ENCODE measurements at places on chromosomes 6 and 20.

- no peak for DNase-seq
These were observed 103.6 kb upstream of the NXT1 start for GRCh38 chr20:23246717-23247664.

DNA sequence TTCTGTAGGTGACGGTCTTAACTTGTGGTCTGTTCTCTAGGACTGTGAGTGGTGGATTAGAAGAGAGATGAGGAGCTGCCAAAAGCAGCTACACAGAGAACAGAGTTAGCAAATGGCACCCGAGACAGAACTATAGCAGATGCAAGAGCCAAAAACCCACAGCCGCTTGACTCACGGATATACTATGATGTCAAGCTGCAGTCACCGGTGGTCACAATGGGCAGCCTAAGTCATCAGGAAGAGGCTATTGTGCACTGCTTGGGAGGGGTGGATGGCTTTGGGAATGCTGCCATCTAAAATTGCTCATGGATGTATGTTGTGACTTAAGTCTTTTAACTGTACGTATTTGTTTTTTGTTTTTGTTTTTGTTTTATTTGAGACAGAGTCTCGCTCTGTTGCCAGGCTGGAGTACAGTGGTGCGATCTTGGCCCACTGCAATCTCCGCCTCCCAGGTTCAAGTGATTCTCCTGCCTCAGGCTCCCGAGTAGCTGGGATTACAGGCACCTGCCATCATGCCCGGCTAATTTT lies at the start of gene GTSF1L:
TSS of gene GTSF1L (minus strand) at position 192 of the 528 bp plus-strand sequence. CDS start 308 bp downstream, outside the sequence.
- DNase-seq, result peak; percentile 65

DNA sequence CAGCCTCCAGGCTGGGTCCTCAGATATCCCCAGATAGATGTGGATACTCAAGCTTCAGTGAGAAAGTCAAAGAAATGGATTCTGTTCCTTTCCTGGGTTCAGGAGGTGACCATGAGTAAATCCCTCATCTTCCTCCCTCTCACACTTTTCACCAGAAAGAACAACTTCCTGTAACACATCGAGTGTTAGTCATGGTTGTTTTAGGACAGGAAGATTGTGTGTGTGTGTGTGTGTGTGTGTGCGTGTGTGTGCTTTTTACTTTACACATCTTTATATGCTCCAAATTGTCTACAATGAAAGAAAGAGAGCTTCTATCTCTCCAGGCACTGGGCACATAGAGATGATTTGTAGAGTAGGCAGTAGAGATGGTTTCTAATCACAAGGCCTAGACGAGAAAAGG lies 139.9 kb downstream of the TBXT start:
- DNase-seq, result peak; percentile 70

GRCh38 chr6:156699017-156699421 lies 78.2 kb upstream of the ARID1B start:
- DNase-seq, result peak; percentile 65

DNA sequence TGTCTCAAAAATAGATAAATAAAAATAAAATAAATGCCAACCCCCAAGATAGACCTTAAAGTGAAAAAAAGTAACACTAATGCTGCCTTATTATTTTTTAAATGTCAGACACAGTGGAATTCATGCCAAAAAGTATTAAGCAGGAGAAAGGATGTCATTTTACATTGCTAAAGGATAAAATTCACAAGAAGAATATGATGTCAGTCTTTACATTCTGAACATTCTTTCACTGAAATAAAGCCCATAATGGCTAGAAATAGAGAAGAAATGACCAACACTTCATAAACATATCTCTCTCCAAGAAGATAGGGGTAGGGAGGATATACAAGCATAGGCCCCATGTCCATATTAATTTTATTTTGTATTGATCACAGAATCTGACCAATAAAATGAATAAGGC lies 47.4 kb downstream of the SLC23A2 start:
- DNase-seq, result no peak

DNA sequence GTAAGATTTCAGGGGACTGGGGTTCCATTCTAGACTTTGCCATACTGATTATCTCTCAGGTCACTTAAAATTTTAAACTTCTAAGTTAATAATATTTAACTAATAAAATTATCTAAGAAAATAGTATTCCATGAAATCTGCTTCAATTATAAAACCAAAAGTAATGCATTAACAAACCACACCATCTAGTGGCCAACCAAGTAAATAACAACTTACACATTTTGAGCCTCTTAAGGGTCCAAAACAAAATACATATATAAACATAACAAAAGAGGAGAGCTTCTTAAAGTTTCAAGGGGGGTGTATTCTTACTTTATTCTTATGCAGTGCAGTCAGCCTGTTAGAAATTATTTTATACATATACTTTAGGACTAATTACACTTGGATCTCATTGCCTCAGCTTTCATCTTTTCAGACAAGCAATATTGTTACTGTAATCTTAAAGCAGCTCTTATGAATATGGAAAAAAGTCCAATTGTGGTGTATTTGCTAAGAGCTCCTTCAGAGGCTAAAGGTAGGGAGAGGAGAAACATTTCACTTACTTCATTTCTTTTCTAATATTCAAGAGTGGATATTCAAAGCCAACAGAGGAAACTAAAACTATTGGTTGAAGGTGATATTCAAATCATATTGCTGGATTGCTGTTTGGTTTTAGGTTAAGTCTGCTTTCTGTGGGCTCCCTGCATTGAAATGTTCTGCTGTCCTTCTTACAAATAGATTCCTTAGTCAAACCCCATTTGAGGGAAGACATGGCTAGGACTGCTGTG lies 199.7 kb upstream of the SIM1 start:
- DNase-seq, result peak; percentile 48

DNA sequence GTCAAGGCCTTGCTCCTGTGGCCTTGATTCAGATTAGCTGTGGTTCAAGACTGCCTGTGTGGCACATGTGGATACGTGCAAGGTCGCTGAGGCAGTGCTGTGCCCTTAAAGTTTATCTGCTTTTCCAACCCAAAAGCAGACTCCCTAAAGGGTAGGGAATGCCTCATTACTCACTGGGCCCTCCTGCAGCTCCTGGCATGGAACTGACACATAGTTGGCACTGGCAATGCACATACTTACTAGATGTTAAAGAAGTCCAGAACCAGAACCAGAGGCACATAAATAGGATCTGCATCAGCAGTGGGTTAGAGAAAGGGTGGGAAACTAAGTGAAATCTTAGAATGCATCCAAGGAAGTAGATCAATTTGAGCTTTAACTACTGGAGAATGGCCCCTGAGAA lies 90.6 kb upstream of the MLN start:
- DNase-seq, result no peak

DNA sequence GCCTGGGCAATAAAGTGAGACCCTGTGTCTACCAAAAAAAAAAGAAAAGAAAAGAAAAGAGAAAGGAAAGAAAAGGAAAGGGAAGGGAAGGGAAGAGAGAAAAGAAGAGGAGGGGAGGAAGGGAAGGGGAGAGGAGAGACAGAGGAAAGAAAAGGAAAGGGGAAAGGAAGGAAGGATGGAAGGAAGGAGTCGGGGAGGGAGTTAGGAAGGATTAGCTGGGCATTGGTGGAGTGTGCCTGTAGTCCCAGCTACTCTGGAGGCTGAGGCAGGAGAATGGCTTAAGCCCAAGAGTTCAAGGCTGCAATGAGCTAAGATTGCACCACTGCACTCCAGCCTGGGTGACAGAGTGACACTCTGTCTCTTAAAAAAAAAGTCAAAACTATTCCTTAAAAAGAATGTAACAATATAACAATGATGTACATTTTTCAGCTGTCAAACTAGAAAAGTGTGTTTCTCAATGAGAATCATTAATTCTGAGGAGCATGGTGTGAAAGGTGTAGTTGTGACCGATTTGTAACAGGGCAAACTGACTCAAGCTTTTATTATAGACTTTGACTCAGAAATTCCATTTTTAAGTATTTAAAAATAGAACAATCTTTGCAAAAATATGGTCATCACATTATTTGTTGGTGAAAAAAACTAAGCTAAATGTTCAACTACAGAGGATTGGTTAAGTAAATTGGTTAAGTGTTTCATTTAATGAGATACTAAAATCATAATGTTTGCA lies 14.7 kb downstream of the SNRPB start:
- no peak for DNase-seq

DNA sequence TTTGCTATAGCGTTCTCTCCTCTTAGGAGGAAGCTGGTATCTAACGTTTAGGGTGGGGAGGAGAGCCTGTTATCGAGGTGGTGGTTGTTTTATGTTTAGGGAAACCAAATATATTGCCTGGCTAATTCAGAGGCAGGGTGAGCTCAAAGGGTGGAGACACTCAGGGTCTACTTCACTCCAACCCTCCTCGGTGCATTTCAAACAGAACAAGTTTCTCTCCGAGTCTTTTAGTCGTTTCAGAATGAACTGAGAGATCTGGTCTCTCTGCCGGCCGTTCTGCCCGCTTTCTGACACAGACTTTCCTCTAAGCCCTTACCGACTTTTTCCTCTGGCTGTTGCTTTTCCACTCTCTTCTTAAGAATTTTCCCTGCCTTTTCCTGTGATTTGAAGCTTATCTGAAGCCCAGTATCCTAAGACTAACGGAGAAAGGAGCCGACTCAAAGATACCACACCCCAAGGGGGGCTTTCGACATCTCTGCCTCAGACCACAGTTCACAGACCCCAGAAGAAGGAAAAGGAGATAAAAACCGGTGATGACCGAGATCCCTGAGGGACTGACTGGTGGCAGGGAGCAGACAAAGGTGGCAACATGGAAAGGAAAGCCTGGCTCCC lies 865 bp downstream of the STK38 start:
- DNase-seq, result peak; percentile 34

DNA sequence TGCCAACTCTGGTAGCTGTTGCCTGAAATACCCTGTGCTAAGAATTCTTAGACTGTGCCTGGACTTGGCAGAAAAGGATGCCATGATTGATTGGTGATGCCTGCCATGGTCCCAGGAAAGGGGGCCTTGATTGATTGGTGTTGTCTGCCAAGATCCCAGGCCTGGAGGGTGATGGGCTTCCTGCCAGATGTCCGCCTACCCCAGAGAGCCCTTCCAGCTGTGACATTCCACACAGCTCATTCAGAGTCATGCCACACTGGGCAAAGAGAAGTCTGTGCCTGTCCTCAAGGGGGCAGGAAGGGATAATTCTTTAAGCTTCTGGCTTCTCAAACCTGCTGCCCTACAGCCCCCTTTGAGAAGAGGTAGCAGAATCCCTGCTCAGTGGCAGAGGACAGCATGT lies 24.6 kb downstream of the RIMS4 start:
- peak; percentile 20 for DNase-seq

DNA sequence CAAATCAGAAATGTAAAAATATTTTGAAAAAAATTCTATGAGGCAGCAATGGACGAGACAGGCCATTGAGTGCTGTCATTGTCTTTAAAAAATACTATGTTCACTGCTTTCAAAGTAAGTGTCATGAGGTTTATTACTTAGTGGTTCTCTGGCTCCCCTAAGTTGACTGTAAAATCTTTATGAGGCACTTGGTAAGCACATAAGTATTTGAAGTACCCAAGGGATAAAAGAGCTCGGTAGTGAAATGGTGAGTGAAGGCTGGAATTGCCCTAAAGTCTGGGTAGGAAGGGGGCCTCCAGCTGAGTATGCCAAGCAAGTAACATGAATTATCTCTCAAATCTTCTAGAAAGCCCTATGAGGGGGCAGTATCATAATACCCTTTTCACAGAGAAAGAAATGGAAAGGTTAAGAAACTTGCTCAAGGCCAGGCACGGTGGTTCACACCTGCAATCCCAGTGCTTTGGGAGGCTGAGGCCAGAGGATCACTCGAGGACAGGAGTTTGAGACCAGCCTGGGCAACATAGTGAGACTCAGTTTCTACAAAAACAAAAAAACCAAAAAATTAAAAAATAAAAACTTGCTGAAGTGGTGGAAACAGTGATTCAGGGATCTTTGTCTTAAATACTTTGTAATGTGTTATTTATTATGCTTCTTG lies 5.5 kb upstream of the CTCFL start:
- DNase-seq, result no peak

Measured in HCEC 1CT (cell line).